ENCODE measurements at places on chromosomes 12 and 14.

GRCh38 chr12:118377021-118377883 is 897 bp downstream of the SUDS3 start:
- DNase-seq: no peak

- peak; percentile 1 for DNase-seq
These were observed 30.0 kb downstream of the SLC38A2 start for GRCh38 chr12:46342562-46343033.

DNA sequence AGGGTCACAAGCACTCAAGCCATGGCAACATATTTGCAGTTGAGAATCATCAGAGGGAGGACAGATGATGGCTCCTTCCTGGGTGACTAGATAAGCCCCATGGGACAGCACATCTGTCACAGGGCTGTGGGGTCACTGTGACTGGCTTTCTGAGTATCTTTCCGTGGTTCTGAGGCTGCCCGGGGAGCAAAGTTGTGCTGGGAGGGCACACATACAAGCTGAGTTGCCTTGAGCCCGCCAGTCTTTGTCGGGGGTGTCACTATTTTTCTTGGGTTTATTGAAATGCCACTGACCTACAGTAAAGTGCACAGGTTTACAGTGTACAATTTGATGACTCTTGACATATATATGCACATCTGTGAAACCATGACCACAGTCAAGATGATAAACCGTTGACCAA is 17.2 kb upstream of the KIF26A start:
- no peak for DNase-seq

DNA sequence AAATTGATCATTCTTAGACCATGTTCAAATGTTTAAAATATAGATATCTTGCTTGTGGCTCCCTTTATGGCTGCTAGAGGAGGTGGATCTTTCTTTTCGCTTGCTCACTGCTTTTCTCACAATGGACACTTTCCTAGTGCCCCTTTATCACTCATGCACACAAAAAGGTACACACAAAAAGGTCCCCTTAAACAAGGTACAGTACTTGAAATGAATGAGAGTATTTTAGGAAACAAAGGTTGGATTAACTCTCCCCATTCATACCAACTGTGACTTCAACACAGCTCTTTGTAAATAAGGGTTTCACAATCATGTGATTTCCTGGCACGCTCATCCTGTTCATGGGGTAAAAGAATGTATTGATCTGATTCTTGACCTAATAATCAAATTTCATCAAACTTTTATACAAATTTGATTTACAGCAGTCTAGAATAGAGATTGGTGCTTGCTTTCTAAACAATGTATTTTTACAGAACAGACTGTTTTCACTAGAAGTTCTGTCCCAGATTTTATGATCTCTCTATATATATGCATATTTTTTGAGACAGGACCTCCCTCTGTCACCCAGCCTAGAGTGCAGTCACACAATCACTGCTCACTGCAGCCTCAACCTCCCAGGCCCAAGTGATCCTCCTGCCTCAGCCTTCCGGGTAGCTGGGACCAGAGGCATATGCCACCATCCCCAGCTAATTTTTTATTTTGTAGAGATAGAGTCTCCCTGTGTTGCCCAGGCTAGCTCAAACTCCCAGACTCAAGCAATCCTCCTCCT is 34.4 kb upstream of the EPS8 start:
- DNase-seq: no peak

DNA sequence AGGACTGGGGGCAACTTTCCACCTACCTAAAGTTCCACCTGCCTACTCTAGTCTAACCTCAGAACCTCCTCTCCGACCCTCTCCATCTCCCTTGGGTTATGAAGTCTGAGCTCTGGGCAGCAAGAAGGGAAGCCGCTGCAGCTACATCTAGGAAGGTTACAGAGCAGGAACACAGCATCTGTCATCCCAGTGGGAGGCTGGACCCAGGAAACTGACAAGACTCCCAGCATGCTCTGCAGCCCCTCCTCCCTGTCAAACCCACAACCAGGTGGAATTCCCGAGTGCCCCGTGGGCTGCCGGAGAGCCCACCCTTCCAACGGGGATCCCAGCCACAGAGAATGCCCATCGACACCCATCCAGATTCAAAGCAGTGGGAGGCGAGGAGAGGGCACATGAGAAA is 2.1 kb downstream of the TESC start:
- DNase-seq: no peak

DNA sequence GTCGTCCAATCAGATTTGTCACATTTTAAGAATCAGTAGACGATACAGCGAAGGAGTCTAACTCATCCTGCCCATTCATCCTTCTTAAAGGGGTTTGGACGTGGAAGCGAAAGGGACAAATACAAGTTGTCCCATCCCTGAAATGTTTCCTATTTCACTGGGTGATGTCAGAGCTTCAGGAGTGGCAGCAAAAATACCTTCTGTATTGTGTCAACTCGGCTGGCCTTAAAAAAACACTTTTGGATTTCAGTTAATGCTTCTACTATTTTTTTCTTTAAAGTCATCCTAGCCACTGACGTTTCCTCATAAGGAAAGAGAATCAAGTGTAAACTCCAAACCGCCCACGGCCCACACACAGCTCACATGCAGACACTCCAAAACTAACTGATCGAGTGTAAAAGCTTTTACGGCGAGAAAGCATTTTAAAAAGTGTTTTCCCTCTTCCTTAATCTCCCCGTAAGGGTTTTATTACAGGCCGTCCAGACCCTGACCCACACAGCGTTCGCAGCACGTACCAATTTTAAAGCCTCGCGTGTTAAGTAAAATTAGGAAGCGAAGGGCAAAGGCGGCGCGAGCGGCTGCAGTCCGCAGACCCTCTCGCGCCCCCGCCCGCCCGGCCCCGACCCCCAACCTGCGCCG is 593 bp downstream of the CFL2 start:
- DNase-seq: peak; percentile 3

Data from T-helper 9 cell (primary cell).